ENCODE measurements at places on chromosomes 2 and 18.

GRCh38 chr18:5173236-5173635, 23.8 kb downstream of the AKAIN1 start:
- no peak for DNase-seq

DNA sequence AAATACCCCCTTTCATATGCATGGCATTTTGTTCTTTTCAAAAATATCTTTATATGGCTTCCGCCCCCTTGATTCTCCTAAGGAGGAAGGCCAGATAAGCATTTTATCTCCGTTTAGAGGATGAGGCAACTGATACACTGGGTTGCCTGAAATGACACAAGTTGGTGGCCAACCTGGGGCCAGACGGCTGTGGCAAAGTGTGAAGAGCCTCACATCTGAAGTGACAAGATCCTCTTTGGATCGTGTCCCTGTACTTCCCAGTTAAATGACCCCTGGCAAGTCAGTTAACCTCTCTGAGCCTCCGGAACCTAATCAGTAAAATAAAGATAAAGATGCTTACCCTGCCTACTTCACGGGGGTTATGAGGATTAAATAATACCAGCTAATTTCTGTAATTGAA, 4.6 kb downstream of the SETBP1 start:
- no peak for DNase-seq

DNA sequence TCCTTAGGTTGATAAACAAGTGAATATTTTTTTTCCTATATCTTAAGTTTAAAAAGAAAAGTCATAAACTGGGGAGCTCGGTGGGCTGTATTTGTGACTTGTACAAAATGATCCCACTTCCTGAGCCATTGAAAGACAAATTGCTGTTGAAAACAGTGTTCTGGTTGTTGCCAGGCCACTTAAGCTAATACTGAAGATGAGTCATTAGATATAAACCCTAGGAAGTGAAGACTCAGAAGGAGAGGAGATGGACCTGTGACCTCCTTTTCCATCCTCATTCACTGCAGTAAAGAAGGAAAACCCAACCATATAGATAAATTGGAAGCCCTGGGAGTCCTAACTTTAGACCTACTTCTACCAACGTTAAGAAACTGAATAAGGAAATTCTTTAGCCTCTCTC, 46.2 kb upstream of the SERPINE2 start:
- DNase-seq: no peak

- DNase-seq: no peak
Measured at GRCh38 chr2:30209227-30209626, 22.1 kb upstream of the LBH start.

DNA sequence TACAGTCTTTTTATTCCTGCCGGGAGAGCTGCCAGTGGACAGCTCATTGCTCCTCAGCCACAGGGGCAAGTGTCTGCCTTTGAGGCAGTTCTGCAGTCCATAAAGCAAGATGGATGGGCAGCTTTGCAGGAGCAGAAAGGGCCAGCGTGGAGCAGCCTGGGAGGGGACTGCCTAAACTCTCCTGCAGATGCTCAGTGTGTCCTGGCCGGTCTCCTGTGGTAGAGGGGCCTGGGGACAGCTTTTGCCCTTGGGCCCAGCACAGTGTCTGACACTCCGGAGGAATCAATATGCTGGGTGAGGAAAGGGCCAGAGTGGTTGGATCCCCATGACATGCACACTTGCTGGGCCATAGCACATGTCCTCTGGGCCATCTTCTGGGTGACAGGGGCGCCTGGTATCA, 65.7 kb upstream of the DAPL1 start:
- no peak for DNase-seq

- no peak for DNase-seq
Measured at GRCh38 chr18:10458691-10459090, 4.3 kb downstream of the APCDD1 start.

- no peak for DNase-seq
Measured at GRCh38 chr2:167697948-167698347, 549.4 kb downstream of the STK39 start.

DNA sequence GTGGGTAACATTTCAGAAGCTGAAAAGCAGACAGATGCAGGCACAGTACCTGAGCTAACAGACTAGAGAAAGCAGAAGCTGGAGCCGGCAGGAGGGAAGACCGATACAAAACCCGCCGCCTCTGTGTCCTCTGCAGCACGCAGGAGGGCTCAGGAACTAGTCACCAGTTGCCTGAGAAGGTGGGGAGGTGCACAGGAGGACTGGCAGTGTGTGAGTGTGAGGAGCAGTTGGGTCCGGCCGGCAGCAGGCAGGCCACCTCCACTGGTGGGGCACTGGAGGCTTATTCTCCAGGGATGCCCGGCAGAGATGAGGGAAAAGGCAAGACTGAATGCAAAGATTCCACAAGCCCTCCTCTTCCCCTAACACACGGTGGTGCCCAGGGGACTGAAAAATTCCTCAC, 18.2 kb downstream of the ERCC3 start:
- DNase-seq: no peak

DNA sequence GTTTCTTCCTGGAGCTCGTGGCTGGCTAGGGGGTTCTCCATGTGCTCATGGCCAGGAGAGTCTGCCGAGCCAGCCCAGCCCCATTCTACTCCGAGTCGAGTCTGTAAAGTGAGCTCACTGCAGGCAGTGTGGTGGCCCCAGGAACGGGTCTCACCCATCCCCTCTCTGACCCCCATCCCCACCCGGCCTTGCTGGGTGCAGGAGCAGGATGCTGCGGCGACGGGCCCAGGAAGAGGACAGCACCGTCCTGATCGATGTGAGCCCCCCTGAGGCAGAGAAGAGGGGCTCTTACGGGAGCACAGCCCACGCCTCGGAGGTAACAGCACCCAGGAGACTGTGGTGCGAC, 1.4 kb downstream of the ANO7 start:
- no peak for DNase-seq
